HT-29 (cell line): ENCODE measurements at places on chromosomes 3 and 15. TPM values are rescaled to one million over a fixed set of nuclear protein-coding genes. Genes with fewer than 3 reads are reported as not detected.

MUC4 gene
- 0.08 TPM in 1 of 2 replicates, not detected in the other for total RNA-seq

PLSCR2 gene
- not detected in 2 replicates for total RNA-seq

TIPARP gene
- 66.6 and 70.7 TPM in 2 replicates for total RNA-seq

OTOL1 gene
- not detected in 2 replicates for total RNA-seq

OSBPL10 gene
- total RNA-seq = 38.2 and 65.1 TPM in 2 replicates

CCNB2 gene
- 84.6 and 89.0 TPM in 2 replicates for total RNA-seq

NKIRAS1 gene
- 1.2 and 2.2 TPM in 2 replicates for total RNA-seq

FGF7 gene
- not detected in 2 replicates for total RNA-seq

DUOX2 gene
- total RNA-seq = 0.08 TPM in 2 replicates

TLR9 gene
- not detected in 2 replicates for total RNA-seq

CLDN16 gene
- not detected in 2 replicates for total RNA-seq

SERINC4 gene
- total RNA-seq = not detected in 2 replicates

USP4 gene
- 8.0 and 14.7 TPM in 2 replicates for total RNA-seq

KLHL24 gene
- total RNA-seq = 10.6 and 18.7 TPM in 2 replicates

GOLGA8S gene
- not detected in 2 replicates for total RNA-seq

VGLL3 gene
- total RNA-seq = 0.03 and 0.31 TPM in 2 replicates

NAALADL2 gene
- total RNA-seq = 4.4 and 9.4 TPM in 2 replicates

MUSTN1 gene
- not detected in 2 replicates for total RNA-seq

SPTSSB gene
- total RNA-seq = 0.33 and 0.52 TPM in 2 replicates

BNIP2 gene
- 58.8 and 63.2 TPM in 2 replicates for total RNA-seq

GOLGA6A gene
- not detected in 2 replicates for total RNA-seq

LAMB2 gene
- total RNA-seq = 49.5 and 56.8 TPM in 2 replicates

TNNC1 gene
- total RNA-seq = 5.7 and 6.5 TPM in 2 replicates

SLC9C1 gene
- not detected in 2 replicates for total RNA-seq

KNG1 gene
- not detected in 2 replicates for total RNA-seq

IL17RD gene
- total RNA-seq = 0.10 and 0.13 TPM in 2 replicates

DCLK3 gene
- not detected in 2 replicates for total RNA-seq

PLA2G4E gene
- not detected in 2 replicates for total RNA-seq

SQOR gene
- 14.5 and 20.2 TPM in 2 replicates for total RNA-seq

ZNF385D gene
- not detected in 2 replicates for total RNA-seq

THBS1 gene
- total RNA-seq = 5.6 and 12.5 TPM in 2 replicates

SNTN gene
- not detected in 2 replicates for total RNA-seq

AQP9 gene
- total RNA-seq = not detected in 2 replicates

MGLL gene
- total RNA-seq = 83.6 and 95.0 TPM in 2 replicates

MASP1 gene
- not detected in 2 replicates for total RNA-seq

LMAN1L gene
- total RNA-seq = not detected in 2 replicates

SLC6A1 gene
- not detected in 2 replicates for total RNA-seq

ITIH1 gene
- total RNA-seq = 0.08 TPM in 1 of 2 replicates, not detected in the other

SPATA12 gene
- total RNA-seq = 0.05 and 0.86 TPM in 2 replicates

CELF6 gene
- total RNA-seq = 0.31 and 0.55 TPM in 2 replicates

MORC1 gene
- not detected in 2 replicates for total RNA-seq

NOX5 gene
- not detected in 2 replicates for total RNA-seq

FAM227B gene
- 0.18 TPM in 1 of 2 replicates, not detected in the other for total RNA-seq

GOLGA8Q gene
- total RNA-seq = not detected in 2 replicates

MYL3 gene
- total RNA-seq = not detected in 2 replicates

SLC12A1 gene
- total RNA-seq = not detected in 2 replicates

INAFM2 gene
- 7.9 and 10.2 TPM in 2 replicates for total RNA-seq

GOLGA6L4 gene
- 0.48 TPM in 1 of 2 replicates, not detected in the other for total RNA-seq

PLCH1 gene
- total RNA-seq = 1.9 TPM in 2 replicates
